Dorsolateral prefrontal cortex (tissue), 122 donors: ENCODE measurements at places on chromosomes 2 and 18.

DNA sequence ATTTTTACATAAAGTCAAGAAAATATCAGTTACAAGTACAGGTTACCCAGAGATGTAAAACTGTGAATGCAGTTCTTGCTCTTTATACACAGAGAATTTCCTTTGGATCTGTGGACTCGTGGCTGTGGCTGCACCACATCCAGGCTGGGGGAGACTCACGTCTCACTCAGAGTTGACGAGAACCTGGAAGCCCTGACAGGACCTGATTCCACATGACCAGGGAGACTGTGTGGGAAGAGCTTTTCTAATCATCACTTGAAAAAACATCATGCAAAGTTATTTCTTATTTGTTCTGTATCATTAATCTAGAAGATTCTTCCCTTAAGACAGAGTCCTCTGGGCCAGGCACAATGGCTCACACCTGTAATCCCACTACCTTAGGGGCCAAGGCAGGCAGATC, 1159.0 kb downstream of the RPIA start:
- no peak for DNase-seq

DNA sequence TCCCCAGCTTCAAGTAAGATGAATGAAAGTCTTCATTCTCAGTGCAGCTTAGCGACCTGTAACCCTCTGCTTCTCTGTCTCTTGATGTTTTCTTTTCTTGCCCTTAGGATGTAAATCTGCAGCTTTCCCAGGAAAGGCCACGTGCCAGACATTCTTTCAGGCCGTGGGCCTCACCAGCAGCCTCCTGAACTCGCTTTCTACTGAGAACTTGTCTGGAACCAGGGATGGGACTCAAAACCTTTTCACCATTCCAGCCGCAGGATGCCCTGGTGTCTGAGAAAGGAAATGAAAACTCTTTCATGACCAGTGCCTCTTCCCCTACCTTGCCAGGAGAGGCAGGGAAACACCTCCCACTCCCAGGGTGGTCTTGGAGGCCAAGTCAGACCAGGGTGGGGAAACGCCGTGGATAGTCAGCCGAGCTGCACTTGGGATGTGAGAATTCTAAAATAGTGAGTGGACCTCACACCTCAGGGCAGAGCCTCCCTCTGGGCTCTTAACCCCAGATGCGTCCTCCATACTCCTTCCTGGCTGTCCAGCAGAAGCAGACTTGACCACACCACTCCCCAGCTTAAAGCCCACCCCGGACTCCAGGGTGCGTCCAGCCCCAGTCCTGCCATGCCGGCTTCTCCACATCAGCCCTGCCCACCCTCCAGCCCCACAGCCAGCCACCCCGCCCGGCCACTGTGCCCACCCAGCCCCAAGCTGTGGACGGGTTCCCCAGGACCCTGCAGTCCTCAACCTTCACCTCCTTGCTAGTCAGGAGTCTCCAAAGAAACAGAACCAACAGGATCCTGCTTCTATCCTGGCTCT, 115.5 kb downstream of the TWIST2 start:
- DNase-seq, result no peak

DNA sequence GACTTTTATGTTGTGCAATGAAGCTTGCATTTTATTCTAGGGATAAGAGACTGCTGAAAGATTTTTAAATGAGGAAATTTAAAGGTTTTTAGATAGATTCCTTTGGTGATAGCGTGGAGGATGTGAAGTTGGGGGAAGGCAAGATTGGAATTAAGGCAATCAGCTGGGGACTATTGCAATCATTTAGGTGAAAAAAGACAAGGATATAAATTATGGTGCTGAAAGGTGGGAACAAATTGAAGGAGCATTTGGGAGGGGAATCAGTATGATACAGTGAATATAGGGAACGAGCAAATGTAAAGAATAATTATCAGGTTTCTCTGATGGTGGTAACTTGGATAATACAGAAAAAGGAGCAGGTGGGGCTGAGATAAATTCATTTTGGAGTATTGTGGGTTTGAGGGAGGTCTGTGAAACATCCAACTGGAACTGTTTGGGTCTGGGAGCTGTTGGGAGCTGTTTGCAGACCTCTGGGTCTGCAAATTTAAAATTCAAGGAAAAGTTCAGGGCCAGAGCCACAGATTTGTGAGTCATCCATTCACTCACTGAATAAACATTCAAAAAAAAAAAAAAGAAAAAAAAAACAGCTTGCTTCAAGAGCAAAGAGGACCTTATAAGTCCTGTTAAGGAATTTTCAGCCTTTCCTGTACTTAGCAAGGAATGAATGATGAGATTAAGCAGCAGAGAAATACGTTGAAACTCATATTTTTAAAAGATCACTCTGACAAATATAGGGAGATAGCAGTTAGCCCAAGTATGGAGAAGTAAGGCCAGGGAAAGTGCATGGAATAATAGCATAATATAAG, 257.5 kb upstream of the FN1 start:
- DNase-seq, result no peak

DNA sequence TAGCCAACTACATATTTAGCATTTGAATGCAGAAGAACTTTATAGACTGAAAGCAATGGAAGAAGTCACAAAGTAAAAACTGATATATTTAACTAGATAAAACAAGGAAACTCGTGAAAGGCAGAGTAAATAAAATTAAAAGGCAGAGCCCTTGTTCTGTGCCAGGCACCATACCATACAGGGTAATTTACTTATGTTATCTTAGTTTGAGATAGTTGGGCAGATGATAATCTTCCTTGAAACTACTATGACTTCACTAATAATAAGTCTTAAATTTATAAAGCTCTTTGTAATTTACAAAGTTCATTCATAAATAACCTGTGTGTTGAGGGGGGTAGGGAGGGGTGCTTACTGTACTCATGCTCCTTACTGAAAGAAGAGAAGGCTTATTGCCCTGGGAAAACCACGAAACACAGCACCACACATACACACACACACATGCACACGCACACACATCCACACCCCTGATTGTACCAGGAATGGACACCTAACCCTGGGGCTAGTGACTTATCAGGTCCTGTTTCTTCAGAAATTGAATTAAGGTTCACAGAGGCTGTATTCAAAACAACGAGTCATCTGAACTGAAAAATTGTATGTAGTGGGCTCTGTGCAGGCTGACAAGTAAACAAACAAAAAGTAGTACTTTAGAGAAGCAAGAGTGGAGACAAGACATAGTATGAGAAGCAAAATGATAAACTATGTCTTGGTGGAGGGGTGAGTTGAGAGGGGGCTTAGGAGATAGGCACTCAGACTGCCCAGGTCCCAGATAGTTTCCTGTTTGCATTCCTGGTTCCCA, 38.1 kb downstream of the AGFG1 start:
- DNase-seq, result no peak

DNA sequence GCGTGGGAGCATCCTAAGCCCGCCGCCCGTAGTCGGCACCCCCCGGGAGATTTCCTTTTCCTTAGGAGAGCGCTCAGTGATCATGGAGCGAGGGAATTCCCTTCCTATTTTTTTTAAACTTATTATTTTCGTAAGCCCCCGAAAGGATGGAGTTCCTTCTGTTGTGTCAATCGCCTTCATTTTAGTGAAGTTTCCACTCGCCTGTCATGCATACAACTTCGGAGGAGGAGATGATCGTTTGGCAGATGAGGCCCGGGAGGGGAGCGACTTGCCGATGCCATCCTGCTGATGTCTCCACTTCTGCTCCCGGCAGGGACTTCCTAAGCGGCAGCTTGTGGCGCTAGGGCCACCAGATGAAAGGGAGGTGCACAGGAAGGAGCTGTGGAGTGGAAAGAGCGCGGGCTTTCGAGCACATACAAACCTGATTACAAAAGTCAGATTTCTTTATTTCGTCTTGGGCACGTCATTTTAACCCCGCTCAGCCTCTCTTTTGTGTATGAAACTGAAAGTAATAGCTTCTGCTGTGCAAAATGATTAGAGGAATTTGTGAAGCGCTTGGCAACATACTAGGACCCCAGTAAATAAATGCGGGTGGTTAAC, at the start of gene ADGRF3:
Gene ADGRF3 (minus strand): TSS at position 336 of the 600 bp plus-strand sequence. CDS start 555 bp downstream, outside the sequence.
- peak; percentile 71 for DNase-seq

DNA sequence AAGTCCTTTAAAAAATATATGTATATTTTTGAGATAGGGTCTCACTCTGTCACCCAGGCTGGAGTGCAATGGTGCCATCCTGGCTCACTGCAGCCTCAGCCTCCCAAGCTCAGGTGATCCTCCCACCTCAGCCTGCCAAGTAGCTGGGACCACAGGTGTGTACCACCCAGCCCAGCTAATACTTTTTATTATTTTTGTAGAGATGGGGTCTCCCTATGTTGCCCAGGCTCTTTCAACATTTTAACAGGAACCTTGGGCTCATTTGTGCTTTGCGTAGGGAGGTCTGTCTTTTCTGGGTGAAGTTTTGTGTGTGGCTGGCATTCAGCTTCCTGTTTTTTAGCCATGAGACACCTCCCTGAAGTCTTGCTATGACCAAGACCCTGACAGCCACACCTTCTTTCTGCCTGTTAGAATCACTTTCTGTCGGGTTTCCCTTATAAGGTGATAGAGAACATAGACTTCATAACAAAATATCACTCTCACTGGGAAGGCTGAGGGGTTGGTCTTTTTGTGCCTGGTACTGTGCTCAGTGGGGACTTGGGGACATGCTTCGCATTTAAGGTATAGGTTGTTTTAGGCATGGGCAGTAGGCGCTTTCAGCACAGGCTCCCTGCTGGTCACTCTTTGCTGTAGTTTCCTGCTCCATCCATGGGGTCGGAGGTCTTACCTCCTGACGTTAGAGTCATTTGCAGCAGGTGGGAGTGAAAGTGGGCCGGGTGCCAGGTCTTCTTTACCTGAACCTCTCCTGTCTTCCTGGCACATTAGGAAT, 3.4 kb downstream of the RAB31 start:
- no peak for DNase-seq

DNA sequence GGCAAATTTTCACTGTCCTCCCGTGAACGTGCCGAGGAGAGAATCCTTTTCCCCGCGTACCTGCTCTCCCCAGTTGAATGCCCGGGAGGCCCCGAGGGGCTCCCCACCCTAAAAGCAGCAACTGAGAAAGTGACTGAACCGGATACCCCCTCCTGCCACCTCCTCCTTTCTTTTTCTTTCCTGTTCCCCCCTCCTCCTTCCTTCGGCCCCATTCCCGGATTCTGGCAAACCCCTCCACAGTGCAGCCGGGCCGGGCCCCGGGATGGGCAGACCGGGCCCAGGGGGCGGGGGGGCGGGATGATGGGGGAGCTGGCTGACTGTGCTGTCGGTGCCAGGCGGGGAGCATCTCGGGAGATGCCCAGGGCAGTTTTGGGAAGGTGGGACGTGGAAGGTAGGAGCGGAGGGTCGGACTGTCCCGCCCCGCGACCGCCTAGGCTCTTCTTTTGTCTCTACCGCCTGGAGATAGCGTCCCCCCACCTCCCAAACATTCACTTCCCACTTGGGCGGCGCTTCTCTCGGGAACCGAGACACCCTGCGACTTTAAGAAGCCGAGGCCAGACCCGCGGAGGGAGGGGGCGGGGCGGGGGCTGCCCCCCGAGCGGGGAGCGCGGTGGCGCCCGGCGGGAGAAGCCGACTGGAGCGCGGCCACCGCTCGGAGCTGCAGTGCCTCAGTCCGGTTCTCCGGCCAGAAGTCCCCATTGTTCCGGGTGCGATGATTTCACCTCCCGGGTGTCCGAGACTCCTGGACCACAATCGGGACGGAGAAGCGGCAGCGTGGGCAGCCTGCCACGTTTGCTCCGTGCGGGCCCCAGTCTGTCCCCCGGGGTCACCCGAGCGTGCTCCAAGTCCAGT, 8.2 kb downstream of the DLX2 start:
- DNase-seq, result no peak

- DNase-seq, result no peak
These were observed 4.8 kb downstream of the SOX11 start for GRCh38 chr2:5696945-5697521.

DNA sequence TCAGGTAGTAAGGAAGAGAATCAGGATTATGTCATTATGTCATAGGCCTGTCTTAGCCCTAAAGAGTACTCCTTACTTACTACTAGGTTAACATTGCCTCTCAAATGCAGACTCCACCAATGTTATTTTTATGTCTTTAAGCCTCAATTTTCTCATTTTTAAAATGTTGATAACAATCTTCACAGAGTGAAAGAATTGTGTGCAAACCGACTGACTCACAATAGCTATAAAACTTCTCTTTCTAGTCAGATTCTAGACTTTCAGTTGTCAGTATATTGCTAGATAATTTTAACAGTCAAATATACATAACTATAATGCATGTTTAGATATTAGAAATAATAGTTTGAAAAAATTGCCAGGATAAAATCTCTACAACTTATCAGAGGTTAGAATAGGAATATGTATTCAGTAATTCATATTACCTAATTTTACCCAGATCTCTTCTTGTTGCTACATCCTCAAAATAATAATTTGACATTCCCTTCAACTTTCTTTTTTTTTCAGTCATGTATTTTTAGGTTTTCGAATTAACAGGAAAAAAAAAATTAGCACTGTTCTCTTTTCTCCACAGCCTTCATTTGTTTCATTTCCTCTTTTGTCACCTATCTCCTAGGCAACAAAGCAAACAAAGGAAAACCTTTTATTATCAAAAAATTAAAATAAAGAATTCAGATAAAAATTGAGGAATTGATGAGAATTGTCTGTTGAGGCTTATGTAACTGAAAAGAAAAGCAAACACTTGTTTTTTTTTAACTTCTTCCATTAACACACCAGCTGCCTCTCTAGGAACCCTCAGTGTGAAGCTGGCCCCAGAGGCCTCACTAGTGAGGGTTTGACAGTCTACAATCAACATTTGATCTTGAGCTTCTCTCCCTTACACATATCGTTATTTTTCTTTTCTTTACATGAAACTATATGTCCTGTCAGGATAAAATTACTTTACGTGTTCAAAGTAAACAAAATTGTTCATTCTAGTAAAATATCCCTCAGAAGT, 279.0 kb downstream of the CALCRL start:
- DNase-seq, result no peak

GRCh38 chr2:191376981-191377629, 131.9 kb downstream of the MYO1B start:
- peak; percentile 65 for DNase-seq

DNA sequence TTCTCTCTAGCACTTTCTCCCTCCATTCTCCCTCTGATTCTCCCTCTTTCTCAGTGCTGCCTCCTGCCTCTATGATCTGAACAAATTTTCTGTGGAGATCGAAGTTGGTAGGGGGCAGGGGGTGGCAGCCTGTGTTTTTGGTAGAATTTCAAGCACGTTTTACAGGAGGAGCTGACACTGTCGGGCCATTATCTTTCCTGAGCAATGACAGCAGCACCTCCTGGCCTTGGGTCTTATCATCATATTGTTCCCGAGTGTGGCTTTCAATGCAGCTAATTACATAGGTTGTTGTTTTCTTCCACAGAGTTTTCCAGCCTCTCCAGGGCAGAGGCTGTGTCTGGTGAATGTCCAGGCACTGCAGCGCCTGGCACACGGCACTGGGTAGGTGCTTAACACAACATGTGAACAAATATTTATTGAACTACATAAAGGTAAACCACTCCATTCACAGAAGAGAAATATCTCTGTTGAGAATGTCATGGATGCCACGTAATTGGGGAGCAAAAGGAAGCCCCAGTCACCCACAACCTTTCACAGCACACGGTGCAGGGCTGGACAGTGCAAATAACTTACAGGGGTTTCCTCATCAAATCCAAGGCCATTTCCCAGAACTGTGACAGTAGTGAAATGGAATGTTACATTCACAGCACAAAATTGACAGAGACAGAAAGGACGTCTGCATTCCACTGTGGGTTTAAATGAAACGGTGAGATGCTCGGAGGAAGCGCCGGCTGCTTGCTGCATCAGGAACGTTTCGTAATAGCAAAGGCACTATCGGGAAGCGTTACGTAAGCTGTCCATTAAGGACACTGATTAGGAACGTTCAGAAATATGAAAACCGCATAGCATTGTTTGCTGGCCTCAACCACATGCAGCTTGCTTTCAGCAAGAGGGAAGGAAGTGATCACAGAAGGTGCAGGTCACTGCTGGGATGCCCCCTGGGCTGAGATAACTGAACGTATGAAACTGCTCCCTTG, 6.5 kb upstream of the KCNG2 start:
- DNase-seq, result no peak

- DNase-seq, result no peak
These were observed 42.3 kb upstream of the ATIC start for GRCh38 chr2:215269397-215270117.
